Effector CD4-positive, alpha-beta T cell (primary cell): ENCODE measurements at places on chromosomes 2 and 18.

- DNase-seq = no peak
Measured at GRCh38 chr2:11073251-11073650, 82.0 kb upstream of the SLC66A3 start.

- DNase-seq = no peak
Measured at GRCh38 chr2:207395535-207396251, 134.1 kb upstream of the CREB1 start.

- DNase-seq = no peak
Measured at GRCh38 chr18:22609642-22610041, 191.9 kb upstream of the CTAGE1 start.

DNA sequence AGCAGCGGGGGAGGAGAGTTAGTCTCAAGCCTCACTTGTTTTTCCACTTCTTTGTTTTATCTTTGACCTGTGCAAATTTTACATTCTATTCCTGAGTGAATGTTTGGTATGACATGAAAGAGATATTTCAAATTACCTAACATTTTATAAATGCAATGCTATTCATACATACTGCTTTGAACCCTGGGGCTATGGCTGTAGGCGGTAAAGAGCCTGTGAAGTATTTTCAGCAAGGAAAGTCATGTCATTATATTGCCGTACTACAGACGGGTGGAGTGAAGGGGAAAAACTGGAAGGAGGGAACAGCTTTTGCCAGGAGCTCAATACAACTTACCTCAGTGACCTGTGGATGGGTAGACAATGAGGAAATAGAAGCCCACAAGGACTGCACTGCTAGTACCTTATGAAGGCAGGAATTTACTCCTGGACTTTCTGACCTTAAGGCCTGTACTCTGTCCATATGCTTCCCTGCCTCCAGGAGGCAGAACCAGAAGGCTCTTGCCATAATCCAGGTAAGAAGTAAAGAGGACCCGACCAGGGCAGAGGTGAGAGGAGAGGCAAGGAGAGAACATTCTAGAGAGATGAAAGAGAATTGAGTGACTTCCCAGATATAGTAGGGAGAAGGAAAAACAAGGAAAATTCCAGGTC lies 28.4 kb upstream of the TET3 start:
- DNase-seq = no peak

GRCh38 chr2:162149466-162149865 lies 2.6 kb downstream of the GCG start:
- no peak for DNase-seq
